Fibroblast of upper back skin (primary cell): ENCODE measurements at places on chromosomes 3 and 15.

DNA sequence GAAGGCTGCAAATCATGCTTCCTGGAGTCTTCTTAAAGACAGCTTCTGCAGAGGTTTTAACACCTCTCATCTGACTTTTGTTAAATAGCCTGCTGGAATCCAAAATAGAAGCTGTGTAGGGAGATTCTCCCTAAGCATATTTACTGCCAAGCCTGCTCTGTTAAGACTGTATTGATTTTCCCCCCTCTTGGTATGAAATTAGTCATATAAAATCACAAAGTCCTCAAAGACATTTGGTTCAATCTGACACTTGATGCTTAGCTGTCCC lies 94.6 kb downstream of the ITPR1 start:
- DNase-seq, result no peak

- peak; percentile 25 for DNase-seq
Measured at GRCh38 chr3:177133860-177134815, 63.1 kb downstream of the TBL1XR1 start.

DNA sequence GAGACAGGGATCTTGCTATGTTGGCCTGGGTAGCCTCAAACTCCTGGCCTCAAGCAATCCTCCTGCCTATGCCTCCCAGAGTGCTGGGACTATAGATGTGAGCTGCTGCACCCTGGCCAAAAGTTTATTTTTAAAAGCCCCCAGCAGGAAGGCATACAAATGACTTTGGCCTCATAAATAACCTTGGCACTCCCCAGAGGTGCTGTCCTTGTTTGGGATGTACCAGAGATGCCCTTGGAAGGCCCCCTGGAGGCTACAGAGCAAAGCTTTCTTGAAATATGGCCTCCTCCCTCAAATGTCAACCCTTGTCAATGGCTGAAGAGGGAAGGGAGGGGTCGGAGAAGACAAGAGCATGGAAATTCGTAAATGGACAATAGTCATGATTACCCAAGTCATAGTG lies 14.0 kb upstream of the RTP3 start:
- DNase-seq, result no peak

DNA sequence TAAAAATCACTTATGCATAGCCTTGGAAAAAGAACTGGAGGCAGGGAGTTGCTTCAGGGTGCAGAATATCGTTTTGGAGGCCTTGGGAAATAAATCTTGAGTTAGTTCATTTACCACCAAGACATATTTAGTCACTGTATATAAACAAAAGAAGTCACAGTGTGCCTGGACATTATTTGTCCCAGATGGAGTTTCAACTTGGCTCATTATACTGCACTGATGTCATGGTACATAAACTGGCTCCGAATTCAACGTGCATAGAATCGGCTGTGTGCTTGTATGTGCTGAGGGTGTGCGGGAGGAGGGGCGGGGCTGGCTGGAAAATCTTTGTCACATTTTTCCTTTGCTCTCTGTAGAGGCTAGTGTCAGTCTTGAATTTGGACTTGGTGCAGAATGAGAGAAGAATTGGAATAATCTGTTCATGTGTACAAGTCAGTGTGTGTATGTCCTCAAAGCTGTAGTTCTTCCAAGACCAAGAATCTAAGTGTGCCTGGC lies 86.6 kb downstream of the FNDC3B start:
- DNase-seq, result peak; percentile 70

DNA sequence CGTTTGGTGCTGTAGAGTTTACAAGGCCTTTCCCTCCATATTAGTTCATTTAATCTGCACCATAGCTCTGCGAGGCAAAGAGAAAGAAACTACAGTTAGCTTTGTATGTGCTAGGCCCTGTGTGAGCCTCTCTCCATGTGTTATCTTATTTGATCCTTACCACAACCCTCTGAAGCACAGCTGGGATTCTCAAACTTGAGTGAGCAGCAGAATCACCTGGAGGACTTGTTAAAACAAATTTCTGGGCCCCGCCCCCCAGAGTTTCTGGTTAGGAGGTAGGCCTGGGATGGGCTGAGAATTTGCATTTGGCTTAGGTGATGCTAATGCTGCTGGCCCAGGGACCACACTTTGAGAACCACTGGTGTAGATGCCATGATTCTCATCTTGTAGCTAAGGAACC lies 12.3 kb downstream of the CA12 start:
- no peak for DNase-seq

DNA sequence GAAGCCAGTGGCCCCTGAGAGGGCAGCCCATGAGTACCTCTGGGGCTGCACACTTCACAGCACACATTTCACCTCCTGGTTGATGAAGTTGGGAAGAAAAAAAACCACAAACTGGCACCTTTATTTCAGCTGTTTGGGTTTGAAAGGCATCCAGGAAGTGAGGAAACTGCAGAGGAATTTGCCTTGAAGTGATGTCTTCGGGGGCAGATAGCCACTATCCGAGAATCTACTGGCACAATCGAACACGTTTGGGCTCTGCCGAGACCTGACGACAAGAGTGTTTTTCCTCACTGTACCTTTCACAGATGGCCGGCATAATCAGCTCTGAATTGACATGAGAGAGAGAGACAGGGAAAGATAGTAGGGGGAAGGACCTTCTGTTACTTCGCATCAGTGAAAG lies 59.7 kb downstream of the LRIG1 start:
- peak; percentile 62 for DNase-seq

DNA sequence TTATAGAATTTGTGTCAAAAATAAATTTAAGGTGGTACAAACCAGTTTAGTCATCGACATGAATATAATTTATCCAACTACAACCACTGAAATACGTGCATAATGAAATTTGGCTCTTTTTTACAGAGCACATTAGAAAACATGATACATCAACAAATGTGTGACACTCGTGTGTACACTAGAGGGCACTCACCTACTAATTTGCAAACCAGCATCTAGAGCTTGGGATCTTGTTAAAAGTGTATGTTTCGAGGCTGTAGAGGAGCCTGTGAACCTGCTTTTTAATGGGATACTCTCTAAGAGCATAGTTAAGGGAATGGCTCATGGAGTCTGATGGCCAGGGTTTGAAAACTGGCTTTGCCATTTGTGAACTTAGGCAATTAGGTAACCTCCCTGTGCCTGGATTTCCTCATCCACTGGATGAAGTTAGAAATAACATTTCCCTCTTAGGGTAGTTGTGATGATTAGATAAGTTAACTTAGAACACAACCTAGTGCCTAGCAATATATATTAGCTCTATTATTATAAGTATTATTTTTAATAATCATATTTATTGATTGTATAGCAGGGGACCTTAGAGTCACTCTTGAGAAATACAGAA lies 8.8 kb upstream of the CPOX start:
- DNase-seq, result peak; percentile 70

- peak; percentile 82 for DNase-seq
Measured at GRCh38 chr3:86865506-86865905, 125.4 kb downstream of the VGLL3 start.

DNA sequence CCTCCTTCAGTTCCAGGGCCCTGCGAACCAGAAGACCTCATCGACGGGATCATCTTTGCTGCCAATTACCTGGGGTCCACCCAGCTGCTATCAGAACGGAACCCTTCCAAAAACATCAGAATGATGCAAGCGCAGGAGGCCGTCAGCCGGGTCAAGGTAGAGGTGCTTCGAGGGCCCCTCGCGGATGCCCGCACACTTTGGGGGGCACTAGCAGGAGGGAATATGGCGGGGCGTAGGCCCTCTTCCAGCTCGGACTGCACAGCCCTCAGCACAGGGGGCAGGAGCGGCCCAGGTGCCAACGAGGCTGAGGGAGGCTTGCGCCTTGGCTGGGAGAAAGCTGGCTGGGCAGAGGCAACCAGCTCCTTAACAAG lies 176.6 kb downstream of the NSMCE3 start:
- DNase-seq, result no peak

GRCh38 chr3:115099134-115099985 lies 47.7 kb downstream of the ZBTB20 start:
- DNase-seq, result no peak

- peak; percentile 57 for DNase-seq
Measured at GRCh38 chr3:123353850-123354233, 95.0 kb downstream of the ADCY5 start.

GRCh38 chr3:124878561-124879336 lies 8.4 kb downstream of the ITGB5 start:
- peak; percentile 97 for DNase-seq

GRCh38 chr3:72448375-72448823 lies 399.8 kb downstream of the SHQ1 start:
- DNase-seq, result no peak

- DNase-seq, result peak; percentile 51
Measured at GRCh38 chr3:69081583-69082262, 1.6 kb upstream of the UBA3 start.

GRCh38 chr3:69521286-69521685 lies 135.4 kb upstream of the FRMD4B start:
- no peak for DNase-seq

DNA sequence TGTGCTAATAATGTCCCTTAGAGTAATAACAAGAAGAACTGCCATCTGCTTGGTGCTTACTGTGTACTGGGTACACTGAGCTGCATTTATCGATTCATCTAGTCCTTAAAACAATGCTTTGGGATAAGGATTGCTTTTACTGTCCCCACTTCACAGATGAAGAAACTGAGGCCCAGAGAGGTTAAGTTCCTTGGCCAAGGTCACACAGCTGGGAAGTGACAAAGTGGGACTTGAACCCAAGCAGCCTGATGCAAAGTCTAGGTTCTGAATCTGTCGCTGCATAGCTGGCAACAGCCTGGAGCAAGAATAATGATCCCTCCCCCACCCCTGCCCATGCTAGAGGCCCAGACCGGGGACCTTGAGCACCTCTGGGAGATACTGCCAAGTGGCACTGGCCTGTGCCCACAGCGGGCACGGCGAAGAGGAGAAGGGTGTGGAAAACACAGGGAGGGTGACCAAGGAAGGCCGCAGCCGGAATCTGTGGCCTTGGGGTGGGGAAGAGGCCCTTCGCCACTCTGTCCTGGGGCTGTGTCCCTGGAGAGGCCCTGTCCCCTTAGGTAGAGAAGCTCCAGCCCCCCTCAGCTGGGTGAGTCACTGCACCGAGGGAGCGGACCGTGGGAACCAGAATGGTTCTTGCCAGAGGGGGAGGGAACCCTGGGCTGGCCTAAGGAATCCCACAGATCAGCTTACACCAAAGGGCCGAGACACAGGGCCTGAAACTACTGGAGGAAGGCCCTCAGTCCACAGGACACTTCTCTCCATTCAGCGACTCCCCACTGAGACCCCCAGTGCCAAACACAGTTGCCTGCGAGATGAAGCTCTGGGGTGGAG lies 3.5 kb downstream of the PLXND1 start:
- peak; percentile 85 for DNase-seq

DNA sequence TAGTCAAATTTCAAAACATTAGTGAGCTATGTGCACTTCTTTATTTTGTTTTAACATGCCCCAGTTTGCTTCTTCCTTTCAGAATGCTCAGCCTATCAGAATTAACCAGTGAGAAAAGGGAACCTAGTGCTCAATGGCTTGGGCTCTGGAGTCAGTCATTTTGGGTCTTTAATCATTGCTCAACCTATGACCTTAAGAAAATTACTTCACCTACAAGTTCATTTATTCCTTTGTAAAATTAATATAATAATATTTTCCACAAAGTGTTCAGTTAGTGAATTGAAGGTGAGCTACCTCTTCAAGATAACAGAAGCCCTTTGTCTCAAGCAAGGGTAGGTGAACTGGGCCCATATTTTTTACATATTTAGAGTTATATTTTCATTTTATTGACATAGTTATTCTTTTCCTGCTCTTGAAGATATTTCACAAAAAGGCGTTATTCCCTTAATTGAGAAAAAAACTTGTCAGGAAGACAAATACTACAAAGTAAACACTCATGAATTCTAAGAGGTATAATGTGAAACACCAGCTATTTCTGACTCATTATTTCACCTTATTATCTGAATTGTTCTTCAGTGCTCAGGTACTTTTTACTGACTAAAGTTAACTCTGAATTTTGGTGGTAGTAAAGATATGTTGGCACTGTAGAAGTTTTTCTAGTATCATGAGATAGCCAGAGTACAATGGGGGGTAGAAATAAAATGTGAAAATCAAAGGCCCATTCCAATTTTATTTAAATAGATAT lies 415.5 kb downstream of the NAALADL2 start:
- no peak for DNase-seq

DNA sequence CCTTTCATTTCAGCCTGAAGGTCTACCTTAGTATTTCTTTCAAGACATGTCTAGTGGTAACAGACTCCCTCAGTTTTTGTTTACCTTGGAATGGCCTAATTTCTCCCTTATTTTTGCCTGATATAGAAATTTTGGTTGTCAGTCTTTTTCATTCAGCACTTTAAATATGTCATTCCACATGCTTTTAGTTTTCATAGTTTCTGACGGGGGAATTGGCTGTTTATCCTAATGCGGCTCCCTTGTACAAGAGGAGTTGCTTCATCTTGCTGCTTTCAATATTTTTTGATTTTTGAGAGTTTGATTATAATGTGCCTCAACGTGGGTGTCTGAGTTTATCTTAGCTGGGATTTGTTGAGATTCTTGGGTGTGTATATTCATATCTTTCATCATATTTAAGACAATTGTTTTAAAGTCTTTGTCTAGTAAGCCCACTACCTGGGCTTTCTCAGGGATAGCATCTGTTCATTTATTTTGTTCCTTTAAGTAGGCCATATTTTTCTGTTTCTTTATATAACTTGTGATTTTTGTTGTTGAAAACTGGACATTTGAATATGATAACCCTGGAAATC lies 51.1 kb upstream of the PYDC2 start:
- DNase-seq, result no peak

- DNase-seq, result no peak
Measured at GRCh38 chr3:101807888-101808287, 28.9 kb downstream of the NXPE3 start.

GRCh38 chr15:70653426-70653825 lies 109.9 kb downstream of the UACA start:
- no peak for DNase-seq

GRCh38 chr15:97521381-97522285 lies 438.9 kb upstream of the ARRDC4 start:
- peak; percentile 4 for DNase-seq

DNA sequence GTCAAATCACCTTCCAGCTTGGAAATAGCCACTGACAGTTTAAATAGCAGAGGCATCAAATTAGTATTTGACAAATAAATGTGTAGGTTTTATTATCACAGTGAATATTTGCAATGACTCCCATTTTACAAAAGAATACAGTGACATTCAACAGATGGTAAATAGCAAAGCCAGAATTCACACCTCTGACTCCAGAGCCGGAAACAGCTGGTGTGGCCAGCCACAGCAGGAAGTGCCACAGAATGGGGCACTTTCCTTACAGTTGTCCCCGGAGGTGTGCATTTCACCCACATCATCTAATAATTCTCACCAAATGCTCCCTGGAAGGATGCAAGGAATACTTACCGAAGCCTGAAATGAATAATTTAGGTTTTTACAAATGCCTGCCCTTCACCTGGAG lies 295.7 kb upstream of the WNT5A start:
- no peak for DNase-seq

DNA sequence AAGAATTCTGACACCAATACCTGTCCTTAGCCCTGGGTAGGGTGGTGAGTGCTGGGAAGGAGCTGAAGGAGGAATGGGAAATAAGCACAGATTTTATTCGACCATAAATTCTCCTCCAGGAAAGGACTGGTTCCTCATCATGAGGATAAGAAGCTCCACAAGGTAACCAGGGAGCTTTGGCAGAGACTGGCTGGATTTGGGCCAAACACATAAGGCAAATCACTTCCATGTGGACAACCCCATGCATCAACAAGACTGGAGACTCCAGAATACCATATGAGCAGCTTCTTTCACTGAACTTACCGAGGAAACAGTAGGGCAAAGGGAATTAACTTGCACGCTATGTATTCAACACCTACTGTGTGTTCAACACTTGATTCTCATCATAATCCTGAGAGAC lies 312.5 kb downstream of the NTRK3 start:
- peak; percentile 84 for DNase-seq
